ENCODE measurements at places on chromosomes 1 and 21.

DNA sequence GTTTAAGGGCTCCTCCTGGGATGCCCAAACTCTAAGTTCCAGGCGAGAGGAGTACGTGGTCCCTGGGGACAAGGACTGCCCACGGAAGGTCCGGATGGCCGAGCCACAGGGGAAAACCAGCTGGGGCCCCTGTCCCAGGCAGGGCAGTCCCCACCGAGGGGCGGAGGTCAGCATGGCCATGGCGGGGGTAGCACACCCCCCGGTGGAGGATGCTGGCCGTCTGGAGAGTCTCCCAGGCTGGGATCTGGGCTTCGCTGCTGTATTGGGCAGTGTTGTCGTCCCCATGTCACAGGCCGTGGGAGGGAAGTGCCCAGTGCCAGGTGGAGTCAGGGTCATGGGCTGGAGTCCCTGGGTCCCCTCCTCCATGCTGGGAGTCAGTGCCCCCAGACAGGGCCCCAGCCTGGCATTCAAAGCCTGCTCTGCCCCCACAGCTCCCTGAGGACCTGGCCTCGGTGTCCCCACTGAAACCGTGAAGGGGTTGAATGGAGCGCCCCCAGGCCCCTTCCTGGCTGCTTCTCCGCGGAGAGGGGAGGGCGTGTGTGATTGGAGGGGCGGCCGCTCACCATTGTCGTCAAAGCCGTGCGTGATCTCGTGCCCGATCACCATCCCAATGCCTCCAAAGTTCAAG is 6.8 kb downstream of the PRXL2B start:
- DNase-seq, result no peak

DNA sequence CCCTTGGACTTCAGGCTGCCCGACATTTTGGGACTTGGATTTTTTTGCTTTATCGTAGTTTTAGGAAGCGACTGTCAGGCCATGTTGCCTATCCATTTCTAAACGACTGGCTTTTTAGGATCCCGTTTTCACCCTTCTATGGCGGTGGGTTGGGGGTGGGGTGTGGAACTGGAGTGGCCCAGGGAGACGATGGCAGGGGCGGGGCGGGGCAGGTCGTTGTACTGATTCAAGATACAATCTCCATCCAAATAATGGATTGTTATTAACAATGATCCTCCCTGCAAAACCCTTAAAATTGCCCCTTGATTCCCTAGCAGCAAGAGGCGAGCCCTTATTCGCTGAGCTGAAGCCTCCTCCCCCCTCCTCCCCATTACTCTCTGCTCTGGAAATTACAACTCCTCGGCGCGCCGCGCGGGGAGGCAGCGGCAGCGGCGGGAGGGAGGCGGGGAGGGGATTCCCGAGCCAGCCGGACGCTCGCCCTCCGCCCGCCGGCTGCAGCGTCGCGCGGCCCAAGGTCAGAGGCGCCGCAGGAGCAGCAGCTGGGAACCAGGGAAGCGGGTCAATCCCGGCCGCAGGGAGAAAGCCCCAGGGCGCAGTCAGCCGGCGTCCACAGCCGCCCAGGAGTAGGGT is at the start of gene TRIM67:
TSS of gene TRIM67 (plus strand) at position 392 of the 630 bp plus-strand sequence. CDS start 912 bp downstream, outside the sequence.
- DNase-seq, result peak; percentile 36

- peak; percentile 93 for DNase-seq
Observed at GRCh38 chr1:218499011-218499691, 154.0 kb downstream of the TGFB2 start.

GRCh38 chr1:40977716-40978115 is 1.8 kb upstream of the CTPS1 start:
- DNase-seq, result no peak

DNA sequence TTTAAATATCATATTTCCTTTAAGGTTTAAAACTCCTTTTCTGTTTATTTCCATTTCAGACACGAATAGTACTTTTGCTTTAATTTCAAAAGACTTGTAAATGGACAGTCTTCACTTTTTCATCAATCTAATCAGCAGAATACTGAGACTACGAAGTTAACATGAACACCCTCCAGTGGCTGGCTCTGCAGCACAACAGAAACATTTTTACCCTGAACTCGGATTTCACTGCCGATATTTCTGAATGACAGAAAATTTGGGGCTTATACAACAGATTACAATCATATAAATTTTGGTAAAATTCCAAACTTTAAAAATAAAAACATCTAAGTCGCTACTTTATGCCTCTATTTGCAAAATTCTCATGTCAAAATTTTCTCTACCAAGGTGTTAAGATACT is 86.2 kb downstream of the AKT3 start:
- DNase-seq, result no peak

- no peak for DNase-seq
Observed at GRCh38 chr1:7970246-7970645, 8.7 kb downstream of the PARK7 start.

GRCh38 chr1:103194060-103194459 is 85.7 kb upstream of the COL11A1 start:
- peak; percentile 68 for DNase-seq

DNA sequence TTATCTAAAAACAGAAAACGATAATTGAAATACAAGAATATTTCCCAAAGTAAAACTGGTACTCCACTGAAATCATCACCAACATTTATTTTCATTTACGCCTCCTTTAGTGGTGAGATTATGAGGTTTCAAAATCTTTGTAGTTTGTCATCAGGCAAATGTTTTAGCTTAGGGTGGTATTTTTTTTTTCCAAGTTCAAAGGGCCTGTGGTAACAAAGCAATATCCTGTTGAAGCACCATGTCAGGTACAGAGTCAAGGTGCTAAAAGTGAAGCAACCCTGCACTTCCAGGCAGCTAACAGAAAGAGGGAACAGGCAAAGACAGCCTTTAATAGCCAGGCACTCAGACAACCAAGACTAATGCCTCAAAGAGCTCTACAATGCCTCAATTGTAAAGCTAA is 89.2 kb downstream of the JAK1 start:
- no peak for DNase-seq

- no peak for DNase-seq
Observed at GRCh38 chr1:152626744-152627143, 3.8 kb upstream of the LCE3A start.

- DNase-seq, result no peak
Observed at GRCh38 chr1:180929389-180929788, 16.7 kb downstream of the KIAA1614 start.

DNA sequence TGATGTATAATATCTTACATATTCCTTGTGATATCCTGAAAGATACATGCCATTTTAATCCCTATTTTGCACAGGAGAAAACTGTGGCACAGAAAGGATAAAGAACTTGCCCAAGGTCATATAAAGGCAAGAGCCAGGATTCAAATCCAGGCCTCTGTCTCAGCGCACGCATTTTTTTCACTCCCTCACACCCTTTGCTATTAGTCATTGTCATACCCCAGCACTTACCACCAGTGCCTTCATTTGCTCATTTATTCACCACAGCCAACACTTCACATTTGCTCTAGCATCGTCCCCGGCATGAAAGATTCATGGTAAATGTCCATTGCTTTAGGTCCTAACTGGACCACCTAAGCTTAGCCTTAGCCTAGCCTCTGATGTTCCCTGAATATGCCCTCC is 14.2 kb downstream of the ALX3 start:
- DNase-seq, result no peak

GRCh38 chr1:231420959-231421545 is 1.0 kb downstream of the EGLN1 start:
- peak; percentile 63 for DNase-seq

DNA sequence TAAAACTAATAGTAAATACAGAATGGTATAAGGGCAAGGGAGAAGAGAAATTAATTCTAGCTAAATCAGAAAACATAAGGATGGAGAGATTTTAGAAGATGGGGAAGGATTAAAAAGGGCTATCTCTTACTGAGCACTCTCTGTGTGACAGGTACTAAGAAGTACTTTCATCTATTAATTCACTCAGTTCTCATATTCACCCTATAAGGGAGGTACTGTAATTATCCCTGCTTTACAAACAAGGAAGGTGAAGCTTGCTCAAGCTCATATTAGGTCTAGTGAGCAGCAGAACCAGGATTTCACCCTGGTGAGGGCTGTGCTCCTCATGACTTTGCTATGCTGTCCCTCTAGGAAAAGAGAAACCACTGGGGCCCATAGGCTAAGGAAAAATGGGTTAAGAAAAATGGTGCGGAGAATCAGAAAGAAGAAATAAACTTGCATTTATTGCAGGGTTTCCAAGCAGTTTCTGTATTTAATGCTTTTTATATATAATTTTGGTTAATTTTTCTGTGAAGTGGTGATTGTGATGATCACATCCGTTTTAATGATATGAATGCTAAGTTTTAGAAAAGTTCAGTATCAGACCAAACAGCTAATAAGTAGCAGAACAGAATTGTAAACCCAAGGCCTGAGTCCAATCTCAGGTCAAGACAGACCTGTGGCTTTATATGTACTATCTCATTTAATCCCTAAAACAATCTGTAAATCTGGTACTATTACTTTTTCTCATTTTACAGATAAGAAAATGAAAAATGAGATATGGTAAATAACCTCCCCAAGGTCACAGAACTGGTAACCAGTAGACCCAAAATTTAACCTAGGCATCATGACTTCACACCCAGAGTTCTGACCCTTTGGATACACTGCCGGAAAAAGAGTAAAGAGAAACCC is 1.7 kb downstream of the PCNX2 start:
- peak; percentile 14 for DNase-seq

GRCh38 chr1:161267321-161267720 is 8.8 kb downstream of the PCP4L1 start:
- DNase-seq, result no peak

- DNase-seq, result no peak
Observed at GRCh38 chr1:235102993-235103411, 25.6 kb downstream of the TOMM20 start.

DNA sequence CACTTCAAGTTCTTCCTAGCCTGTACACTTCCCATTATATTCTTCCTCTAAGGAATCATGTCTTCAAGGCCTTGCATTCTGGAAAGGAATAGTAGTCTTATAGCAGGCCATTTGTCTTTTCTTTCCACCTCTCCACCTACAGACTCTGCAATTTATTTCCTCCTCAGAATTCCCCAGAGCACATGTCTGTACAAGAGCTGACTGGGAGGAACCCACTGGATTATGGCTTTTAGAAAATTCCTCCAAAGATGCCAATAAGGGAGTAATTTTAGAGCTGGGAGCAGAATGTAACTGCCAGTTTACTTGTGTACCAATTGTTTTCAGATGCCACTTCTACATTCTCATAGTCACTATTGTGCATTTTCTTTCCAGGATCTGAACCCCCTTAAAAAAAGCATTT is 3.4 kb upstream of the PSMG1 start:
- no peak for DNase-seq

GRCh38 chr21:44874497-44875315 is 1.2 kb upstream of the PTTG1IP start:
- DNase-seq, result no peak

GRCh38 chr1:9591669-9592509 is 3.2 kb downstream of the TMEM201 start:
- no peak for DNase-seq

DNA sequence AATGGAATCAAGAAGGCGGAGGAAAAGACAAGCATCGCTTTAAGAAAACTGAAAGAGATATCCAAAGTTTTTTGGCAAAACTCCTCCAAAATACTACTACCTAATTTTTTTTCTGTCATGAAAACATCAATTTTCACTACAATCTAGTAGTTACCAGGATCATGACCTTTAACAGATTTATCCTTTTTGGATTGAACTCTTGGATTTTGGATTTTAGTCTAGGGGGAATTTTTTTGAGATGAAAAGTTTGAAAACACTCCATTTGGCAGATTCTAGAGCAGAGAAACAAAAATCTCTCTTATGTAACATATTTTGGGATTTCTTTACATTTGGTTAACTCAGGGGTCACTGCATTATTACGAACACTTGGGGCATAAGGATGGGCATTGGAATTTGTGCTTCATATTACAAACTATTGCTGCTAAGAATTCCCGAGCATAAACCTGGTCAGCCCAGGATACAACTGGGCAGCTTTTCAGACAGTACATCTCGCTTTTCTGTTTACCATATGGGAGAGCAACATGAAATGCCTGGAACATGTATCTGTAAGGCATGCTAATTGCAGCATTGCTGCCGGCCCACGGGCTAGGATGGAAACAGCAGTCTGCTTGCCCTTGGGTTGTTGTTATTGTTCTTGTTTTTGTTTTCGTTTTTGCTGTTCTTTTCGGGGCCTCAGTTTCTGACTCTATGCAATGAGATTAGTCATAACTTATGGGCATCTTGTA is 264.3 kb downstream of the RHOU start:
- no peak for DNase-seq

DNA sequence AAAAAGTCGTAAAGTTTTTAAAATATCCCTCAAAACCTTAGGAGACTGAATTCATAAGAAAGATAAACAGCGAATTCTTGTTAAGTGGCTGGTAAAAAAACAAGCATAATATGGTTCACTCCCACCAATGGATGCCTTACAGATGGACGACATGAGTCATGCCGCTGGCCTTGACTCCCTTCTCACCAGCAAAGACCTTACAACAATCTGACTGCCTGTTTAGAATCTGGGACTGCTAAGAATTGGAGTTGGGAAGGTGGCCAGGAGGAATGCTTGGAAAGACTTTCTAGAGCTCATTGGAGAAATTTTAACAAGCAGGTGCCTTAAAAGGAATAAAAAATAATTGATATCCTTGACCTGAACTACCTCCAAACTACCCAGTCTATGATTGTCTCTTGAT is 206.9 kb upstream of the FMN2 start:
- no peak for DNase-seq

DNA sequence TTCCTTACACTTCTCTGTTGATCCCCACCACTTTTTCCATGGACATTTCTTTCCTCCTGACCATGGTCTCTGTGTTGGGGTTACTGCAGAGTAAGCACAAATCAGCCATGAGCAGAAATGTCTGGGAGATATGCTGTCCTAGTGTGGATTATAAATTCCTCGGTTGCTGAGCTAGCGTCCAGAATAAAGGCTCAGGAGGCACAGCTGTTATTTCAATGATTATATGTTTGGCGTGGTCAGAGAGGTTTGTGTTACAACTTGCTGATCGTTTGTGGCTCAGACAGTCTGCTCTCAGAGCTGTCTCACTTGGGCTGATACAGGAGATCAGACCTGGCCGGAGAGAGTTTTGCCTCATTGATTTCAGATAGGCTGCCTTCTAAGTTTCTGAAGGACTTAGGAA is 37.5 kb upstream of the LAMC2 start:
- DNase-seq, result peak; percentile 70

DNA sequence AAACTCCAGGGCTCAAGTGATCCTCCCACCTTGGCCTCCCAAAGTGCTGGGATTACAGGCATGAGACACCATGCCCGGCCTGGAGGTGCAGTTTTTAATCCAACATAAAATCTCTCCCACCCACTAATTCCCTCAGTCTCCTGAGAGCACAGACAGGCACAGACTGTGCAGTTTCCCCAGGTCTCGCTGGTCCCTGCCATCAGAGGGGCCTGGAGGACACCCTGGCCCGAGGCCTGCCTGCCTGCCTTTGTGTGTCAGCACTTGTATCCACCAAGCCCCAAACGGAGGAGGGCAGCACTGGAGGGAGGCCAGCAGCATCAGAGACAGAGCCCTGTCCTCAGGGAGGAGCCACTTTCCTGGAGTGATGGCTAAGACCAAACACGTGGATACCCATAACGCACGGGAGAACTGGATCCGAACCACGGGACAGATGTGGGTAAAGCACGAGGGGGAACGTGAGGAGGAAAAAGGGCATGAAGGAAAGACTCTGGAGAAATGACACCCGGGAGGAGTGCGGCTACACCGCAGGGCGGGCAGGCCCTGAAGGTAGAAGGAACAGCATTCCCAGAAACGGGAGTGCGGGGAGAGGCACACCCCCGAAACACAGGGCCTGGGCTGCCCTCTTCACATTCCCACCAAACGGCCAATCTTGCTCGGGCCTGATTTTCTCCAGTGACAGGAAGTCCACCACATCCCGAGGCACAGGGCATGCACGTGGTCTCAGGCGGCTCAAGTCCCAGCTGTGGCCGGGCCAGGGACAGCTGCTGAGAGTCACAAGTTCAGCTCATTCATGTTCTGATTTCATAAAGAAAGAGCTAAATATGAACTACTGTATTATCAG is 29.7 kb downstream of the NPHP4 start:
- no peak for DNase-seq

Measured in choroid plexus epithelial cell (primary cell).